Stimulated activated CD4-positive, alpha-beta T cell treated with anti-CD3 and anti-CD28 coated beads, Interleukin-4, amount 100 ng/mL, for 48 hours (primary cell): ENCODE measurements at places on chromosomes 7 and 10.

DNA sequence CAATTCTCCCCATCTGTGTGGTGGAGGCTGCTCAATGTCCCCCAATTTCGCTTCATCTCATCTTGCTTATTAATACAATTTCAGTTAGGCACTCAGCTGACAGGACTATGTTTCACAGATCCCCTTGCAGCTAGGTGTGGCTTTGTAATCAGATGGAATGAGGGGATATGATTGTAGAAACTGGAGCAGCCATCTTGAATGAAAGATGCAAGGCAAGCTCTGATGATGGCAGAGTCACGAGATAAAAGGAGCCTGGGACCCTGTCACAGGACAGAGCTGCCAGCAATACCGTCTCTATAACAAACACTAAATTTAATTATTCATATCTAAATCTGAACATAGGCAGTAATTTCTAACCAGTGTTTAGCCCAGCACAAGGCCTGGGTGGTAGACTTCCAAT lies 991 bp upstream of the DLD start:
- DNase-seq: no peak

- DNase-seq: no peak
Observed at GRCh38 chr7:109695419-109695818, 1125.7 kb downstream of the DNAJB9 start.

GRCh38 chr10:107031931-107032699 lies 132.4 kb downstream of the SORCS1 start:
- DNase-seq: no peak

- DNase-seq: no peak
Observed at GRCh38 chr7:46282155-46282554, 361.1 kb upstream of the IGFBP3 start.

DNA sequence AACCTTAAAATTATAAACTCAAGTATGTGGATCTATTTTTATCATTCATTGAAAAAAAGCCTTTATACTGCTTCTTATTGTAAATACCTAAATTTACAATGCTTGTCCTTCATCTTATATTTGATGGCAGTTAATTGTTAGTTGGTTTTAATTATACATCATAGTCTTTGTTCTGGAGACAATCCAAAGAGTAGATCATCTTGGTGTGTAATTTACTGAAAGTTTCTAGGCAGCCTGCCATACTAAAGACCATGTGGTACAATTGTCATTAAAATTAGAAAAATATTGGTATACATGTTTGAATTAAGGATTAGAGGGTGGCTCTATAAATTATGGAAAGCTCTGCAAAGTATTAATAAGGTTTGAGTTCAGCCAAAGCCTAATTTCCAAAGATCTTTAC lies 231.4 kb downstream of the KCND2 start:
- no peak for DNase-seq

DNA sequence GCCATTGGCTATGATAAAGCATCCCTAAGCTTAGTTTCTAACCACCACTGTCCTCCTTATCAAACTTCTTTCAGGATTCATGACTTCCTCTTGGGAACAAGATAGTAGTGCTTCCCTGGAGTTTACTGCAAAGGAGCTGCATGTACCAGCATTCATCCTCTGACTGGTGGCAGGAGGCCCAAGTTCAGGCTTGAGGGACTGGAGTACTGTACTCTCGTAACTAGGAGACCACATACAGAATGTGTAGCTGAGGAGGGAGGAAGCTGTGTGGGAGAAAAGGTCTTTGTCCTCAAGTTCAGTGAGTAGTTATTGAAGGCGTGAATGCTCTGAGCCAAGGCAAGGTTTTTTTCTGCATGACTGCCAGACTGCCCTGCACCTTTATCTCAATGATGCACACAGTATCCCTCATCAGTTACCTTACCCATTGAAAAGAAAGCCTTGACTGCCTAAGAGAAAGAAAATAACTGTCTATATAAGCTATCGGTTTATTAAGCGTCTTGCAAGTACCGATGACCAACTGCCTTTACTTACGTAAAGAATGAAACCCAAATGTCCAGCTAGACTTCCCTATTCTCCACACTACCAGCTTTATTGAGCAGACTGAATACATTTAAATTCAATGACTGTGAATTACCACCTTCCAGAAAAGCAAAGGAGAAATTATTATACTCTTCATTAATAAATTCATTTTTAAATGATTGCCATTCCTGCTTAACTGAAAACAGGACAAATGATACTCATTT lies 12.8 kb downstream of the SCRN1 start:
- no peak for DNase-seq

- peak; percentile 9 for DNase-seq
Observed at GRCh38 chr7:112898432-112899290, 108.5 kb upstream of the TMEM168 start.
